ENCODE measurements at places on chromosomes 5 and 9. TPM values are rescaled to one million over a fixed set of nuclear protein-coding genes. Genes with fewer than 3 reads are reported as not detected.

Gene AGXT2
- not detected for total RNA-seq

Gene SLC25A2
- total RNA-seq = 0.28 TPM

Gene OR13C2
- not detected for total RNA-seq

Gene ASS1
- 31.1 TPM for total RNA-seq

Gene POU5F2
- total RNA-seq = 1.1 TPM

Gene DIPK1B
- 3.4 TPM for total RNA-seq

Gene SGCD
- total RNA-seq = 10.6 TPM

Gene AMBP
- not detected for total RNA-seq

Gene C6
- total RNA-seq = under 0.01 TPM

Gene SLC36A2
- total RNA-seq = not detected

Gene SLC6A3
- not detected for total RNA-seq

Gene DROSHA
- total RNA-seq = 36.4 TPM

Gene ODF2
- total RNA-seq = 46.4 TPM

Gene CD274
- 29.4 TPM for total RNA-seq

Gene CXCL14
- total RNA-seq = under 0.01 TPM

DNA sequence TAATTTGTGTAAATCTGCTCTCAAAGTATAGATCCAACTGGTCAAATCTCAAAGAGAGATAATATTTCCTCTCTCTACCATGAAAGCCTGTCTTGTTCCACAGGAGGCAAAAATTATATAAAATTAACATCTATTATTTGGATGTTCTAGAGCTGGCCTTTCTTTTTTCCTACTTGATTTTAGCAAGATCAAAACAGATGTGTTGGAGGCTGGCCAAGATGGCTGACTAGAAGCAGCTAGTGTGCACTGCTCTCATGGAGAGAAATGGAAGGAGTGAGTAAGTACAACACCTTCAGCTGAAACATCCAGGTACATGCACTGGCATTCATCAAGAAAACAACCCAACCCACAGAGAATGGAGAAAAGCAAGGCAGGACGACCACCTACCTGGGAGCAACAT lies 298.6 kb upstream of the SLC24A2 start:
- no peak overlapping the region for H3K4me3 ChIP-seq
- DNase-seq = peak; percentile 6
- H3K4me1 ChIP-seq = no peaks in the 10 kb centered on the region
- no peaks in the 10 kb centered on the region for H3K36me3 ChIP-seq
- no peaks in the 10 kb centered on the region for H3K27me3 ChIP-seq

GRCh38 chr5:29935371-29935770 lies 1258.1 kb upstream of the CDH6 start:
- H3K4me1 ChIP-seq = no peaks in the 10 kb centered on the region
- no peaks in the 10 kb centered on the region for H3K27me3 ChIP-seq
- H3K36me3 ChIP-seq = no peaks in the 10 kb centered on the region
- DNase-seq = no peak
- H3K27ac ChIP-seq = no peak overlapping the region

DNA sequence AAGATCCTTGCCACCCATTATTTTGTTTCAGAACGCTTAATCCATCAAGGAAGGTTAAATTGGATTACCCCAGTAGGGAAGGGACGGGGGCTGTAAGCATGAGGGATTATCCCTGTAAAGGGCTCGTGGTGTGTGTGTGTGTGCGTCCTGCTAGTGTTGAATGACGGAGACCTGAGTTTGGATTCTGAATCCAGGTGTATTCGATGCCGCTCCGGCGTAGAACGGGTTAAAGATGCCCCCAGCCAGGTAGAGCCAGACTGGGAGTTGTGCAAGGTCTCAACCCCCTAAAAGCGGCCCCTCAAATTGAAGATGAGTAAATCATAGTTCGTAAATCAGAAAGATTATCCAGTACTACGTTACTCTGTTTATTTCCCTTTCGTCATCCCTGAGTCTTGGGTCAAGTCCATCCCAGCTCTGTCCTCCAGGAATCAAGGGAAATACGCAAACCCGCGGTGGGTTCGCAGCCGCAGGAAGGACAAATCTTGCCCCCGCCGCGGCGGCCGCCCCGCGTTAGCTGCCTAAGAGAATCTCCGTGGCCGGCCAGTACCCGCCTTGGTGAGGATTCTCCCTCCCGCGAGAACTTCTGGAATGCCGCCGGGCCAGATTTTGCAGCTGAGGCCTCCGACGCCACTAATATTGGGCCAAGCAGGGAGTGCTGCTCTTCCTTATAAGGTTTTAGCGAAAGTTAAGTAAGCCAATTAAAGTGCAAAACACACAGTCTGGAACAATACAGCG lies 586 bp upstream of the MTAP start:
- H3K27me3 ChIP-seq = no peaks in the 10 kb centered on the region
- peak overlapping the region; percentile 83 for H3K27ac ChIP-seq
- peaks cover 3% of the 10 kb centered on the region for H3K36me3 ChIP-seq
- peak; percentile 85 for DNase-seq
- peak overlapping the region; percentile 68 for H3K4me3 ChIP-seq
- peaks cover 7% of the 10 kb centered on the region for H3K4me1 ChIP-seq

- H3K27ac ChIP-seq = no peak overlapping the region
- no peaks in the 10 kb centered on the region for H3K36me3 ChIP-seq
- no peaks in the 10 kb centered on the region for H3K4me1 ChIP-seq
- H3K4me3 ChIP-seq = no peak overlapping the region
- no peak for DNase-seq
- H3K27me3 ChIP-seq = no peaks in the 10 kb centered on the region
Observed at GRCh38 chr9:123685489-123686083, 244.3 kb downstream of the DENND1A start.

GRCh38 chr5:146450002-146450401 lies 2.9 kb downstream of the TCERG1 start:
- DNase-seq = no peak
- peaks cover under 1% of the 10 kb centered on the region for H3K36me3 ChIP-seq
- no peaks in the 10 kb centered on the region for H3K4me1 ChIP-seq
- H3K27ac ChIP-seq = no peak overlapping the region
- H3K27me3 ChIP-seq = no peaks in the 10 kb centered on the region

- peak; percentile 90 for DNase-seq
- H3K27ac ChIP-seq = peak overlapping the region; percentile 43
- H3K4me1 ChIP-seq = peaks cover 5% of the 10 kb centered on the region
- H3K4me3 ChIP-seq = no peak overlapping the region
- H3K27me3 ChIP-seq = no peaks in the 10 kb centered on the region
- no peaks in the 10 kb centered on the region for H3K36me3 ChIP-seq
Observed at GRCh38 chr5:84378420-84378819, 6.3 kb downstream of the EDIL3 start.

- H3K27me3 ChIP-seq = no peaks in the 10 kb centered on the region
- no peak overlapping the region for H3K27ac ChIP-seq
- no peak overlapping the region for H3K4me3 ChIP-seq
- H3K36me3 ChIP-seq = no peaks in the 10 kb centered on the region
- H3K4me1 ChIP-seq = no peaks in the 10 kb centered on the region
Observed at GRCh38 chr5:53545744-53546143, 14.7 kb upstream of the NDUFS4 start.

- H3K27me3 ChIP-seq = no peaks in the 10 kb centered on the region
- no peak for DNase-seq
- no peak overlapping the region for H3K4me3 ChIP-seq
- peaks cover 7% of the 10 kb centered on the region for H3K4me1 ChIP-seq
- H3K36me3 ChIP-seq = peaks cover 2% of the 10 kb centered on the region
- H3K27ac ChIP-seq = no peak overlapping the region
Observed at GRCh38 chr5:148381906-148382305, 1.9 kb upstream of the FBXO38 start.

- H3K4me3 ChIP-seq = no peak overlapping the region
- H3K36me3 ChIP-seq = no peaks in the 10 kb centered on the region
- 0 out of 2 replicates have a peak, but pooled peaks cover 1% of the 10 kb centered on the region for H3K4me1 ChIP-seq
- H3K27me3 ChIP-seq = no peaks in the 10 kb centered on the region
Observed at GRCh38 chr9:105038051-105038450, 110.1 kb upstream of the ABCA1 start.

DNA sequence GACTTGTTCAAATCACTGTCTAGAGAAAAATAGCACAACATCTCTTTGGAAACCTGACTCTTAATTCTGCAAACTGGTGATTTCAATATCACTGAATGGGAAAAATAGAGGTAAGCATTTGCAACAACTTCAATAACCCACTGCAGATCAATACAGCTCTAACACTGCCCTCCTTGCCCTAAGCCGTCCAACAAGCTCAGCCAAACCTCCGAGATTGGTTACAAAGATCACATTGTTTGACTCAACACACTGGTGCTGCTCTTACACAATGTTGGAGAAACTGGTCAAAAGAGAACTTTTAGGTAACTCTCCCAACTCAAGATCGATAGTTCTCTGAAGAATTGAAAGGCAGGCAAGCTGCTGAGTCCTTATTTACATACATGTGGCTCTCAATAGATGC lies 150.4 kb downstream of the SPOCK1 start:
- H3K27me3 ChIP-seq = 0 out of 2 replicates have a peak, but pooled peaks cover under 1% of the 10 kb centered on the region
- no peaks in the 10 kb centered on the region for H3K4me1 ChIP-seq
- no peak for DNase-seq
- no peak overlapping the region for H3K4me3 ChIP-seq
- H3K36me3 ChIP-seq = no peaks in the 10 kb centered on the region

- no peak overlapping the region for H3K4me3 ChIP-seq
- no peaks in the 10 kb centered on the region for H3K4me1 ChIP-seq
- DNase-seq = no peak
- H3K27ac ChIP-seq = no peak overlapping the region
Observed at GRCh38 chr5:179054876-179055275, 5.3 kb upstream of the ZNF354C start.

DNA sequence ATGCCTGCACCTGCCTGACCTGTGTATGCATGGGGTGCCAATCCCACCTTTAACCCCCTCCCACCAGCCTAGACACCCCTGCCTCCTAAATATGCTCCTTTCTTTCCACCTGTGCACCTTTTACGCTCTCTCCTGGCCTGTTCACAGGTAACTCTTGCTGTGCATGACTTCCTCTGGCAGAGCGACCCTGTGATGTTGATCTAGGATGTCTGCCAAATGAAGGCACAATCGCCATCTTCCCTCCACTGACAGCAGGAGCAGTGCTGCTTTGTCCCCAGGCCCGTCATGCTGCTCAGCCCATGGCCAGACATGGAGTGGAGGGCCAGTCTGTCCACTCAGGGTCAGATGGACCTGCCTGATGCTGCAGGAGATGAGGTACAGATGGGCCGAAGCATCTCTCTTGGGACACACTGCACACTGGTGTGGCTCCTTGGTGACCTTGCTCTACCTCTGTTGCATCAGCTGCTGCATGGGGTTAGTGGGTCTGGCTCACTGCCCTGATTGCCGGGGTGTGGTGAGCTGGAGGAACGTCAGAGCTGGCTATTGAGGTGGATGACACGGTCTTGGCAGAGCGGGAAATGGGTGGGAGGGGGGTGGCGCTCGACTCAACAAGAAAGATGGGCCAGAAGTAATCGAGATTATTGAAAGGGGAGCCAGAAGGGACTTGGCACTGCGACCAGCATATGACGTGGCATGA lies 101.7 kb upstream of the PITX1 start:
- DNase-seq = peak; percentile 79
- no peak overlapping the region for H3K27ac ChIP-seq
- no peak overlapping the region for H3K4me3 ChIP-seq
- H3K36me3 ChIP-seq = no peaks in the 10 kb centered on the region

- peak; percentile 15 for DNase-seq
- H3K27me3 ChIP-seq = 0 out of 2 replicates have a peak, but pooled peaks cover 1% of the 10 kb centered on the region
- no peak overlapping the region for H3K27ac ChIP-seq
- H3K4me1 ChIP-seq = no peaks in the 10 kb centered on the region
- no peak overlapping the region for H3K4me3 ChIP-seq
Observed at GRCh38 chr9:32706004-32706724, 70.7 kb upstream of the TAF1L start.

GRCh38 chr9:1875921-1876448 lies 139.2 kb upstream of the SMARCA2 start:
- H3K27ac ChIP-seq = no peak overlapping the region
- no peaks in the 10 kb centered on the region for H3K4me1 ChIP-seq
- no peak for DNase-seq
- H3K4me3 ChIP-seq = no peak overlapping the region
- no peaks in the 10 kb centered on the region for H3K36me3 ChIP-seq

- H3K27me3 ChIP-seq = no peaks in the 10 kb centered on the region
- H3K27ac ChIP-seq = no peak overlapping the region
- H3K36me3 ChIP-seq = no peaks in the 10 kb centered on the region
Observed at GRCh38 chr5:147439254-147439653, 70.6 kb downstream of the DPYSL3 start.

- DNase-seq = no peak
- no peak overlapping the region for H3K27ac ChIP-seq
- no peak overlapping the region for H3K4me3 ChIP-seq
- no peaks in the 10 kb centered on the region for H3K27me3 ChIP-seq
- H3K4me1 ChIP-seq = peaks cover 27% of the 10 kb centered on the region
Observed at GRCh38 chr9:128908372-128908771, 12.4 kb upstream of the PHYHD1 start.

Measured in IMR-90 (cell line).